ENCODE measurements at places on chromosomes 2 and 18.

DNA sequence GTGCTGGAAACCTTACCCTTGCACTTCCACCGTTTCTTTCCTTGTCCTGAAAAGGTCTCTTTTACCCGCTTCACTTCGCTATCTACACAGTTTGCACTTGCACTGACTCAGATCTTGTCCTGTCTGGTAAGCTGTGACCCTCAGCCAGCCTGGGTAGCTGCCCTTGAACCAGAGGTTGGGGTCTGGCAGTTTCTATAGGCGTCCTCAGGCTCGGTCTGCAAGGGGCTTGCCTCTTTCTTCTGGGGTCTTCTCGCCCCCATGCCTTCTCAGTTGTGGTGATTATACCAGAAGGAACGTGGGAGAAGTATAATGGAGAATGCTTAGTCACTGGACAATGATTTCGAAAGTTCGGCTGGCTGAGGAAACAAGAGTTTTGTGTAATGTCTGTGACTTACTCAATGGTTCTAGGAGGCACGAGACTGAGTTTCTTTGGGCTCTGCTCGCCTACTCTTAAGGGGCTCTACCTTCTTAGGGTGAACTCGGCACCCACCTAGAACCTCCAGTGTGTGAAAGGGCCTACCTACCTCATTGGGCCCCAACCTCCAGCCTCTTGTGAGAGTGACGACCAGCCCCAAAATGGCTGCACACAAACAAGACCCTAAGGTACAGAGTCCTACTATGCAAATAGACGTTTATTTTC lies 6.9 kb upstream of the STAT1 start:
- no peak for DNase-seq

GRCh38 chr2:46666044-46666679 lies 186.8 kb downstream of the TMEM247 start:
- DNase-seq, result no peak

DNA sequence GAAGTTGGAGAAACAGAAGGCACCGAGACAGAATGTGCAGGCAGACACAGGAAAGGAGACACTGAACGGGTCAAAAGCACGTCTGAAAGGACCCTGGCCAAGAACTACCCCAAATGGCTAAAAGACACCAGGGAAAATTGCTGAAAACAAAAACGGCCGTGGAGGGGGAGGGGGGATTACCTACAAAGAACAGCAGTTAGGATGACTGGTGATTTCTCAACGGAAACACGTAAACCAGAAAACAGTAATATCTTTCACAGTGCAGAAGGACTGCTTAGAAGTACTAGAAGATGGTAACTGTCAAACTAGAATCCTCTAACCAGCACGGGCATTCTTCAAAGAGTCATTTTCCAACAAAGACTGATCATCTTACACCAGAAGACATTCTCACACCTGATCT lies 142.6 kb downstream of the HDAC4 start:
- DNase-seq, result no peak

GRCh38 chr2:189221811-189222467 lies 42.4 kb upstream of the COL5A2 start:
- DNase-seq, result no peak

DNA sequence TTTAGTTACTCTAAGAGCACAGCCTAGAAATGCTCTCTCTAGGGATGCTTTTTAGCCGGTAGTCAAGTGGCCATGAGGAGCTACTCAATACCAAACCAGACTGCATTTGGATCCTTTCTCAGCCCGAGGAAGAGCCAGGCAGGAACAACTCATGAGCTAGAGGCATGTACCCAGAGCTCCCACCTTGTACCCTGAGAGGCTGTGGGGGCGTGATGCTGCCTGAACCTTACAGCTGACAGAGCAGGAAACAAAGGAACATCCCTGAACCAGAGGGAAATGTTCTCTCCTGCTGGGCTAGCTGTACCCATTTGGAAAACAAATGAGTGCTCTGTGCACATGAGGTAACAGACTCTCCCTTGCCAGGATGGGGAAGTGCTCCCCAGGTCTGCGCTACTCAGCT lies 131.6 kb downstream of the OSR1 start:
- no peak for DNase-seq

DNA sequence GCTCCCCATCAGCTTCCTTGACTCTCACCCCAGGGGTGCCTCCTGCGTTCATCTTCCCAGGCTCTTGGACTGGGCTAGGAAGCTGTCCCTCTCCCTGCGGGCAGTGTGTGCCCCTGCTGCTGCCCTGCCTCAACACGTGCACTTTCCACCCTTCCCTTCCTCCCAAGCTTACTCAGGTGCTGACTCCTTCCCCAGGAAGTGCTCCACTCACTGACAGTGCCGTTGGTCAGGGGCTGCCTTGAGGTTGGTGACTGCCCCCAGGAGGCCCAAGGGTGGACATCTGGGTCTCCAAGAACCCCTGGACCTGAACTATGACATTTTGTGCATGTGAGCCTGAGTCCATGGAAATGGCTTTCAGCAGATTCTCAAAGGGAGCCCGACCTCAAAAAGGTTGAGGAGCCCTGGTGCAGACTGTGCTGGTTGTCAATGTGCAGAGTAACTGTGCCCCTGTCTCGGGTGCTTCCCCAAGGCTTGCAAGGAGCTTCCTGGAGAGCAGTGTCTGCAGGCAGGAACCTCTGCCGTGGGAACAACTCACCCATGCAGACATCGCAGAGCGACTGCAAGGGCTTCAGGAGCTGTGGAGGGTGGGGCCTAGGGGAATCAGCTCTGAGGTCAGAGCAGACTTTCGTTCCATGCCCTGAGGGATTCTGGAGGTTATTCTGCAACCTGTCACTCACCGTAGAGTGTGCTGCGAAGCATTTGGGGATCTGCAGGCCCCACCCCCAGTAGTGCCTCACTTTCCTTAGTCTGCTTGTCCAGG lies 116.5 kb upstream of the MCFD2 start:
- DNase-seq, result no peak

DNA sequence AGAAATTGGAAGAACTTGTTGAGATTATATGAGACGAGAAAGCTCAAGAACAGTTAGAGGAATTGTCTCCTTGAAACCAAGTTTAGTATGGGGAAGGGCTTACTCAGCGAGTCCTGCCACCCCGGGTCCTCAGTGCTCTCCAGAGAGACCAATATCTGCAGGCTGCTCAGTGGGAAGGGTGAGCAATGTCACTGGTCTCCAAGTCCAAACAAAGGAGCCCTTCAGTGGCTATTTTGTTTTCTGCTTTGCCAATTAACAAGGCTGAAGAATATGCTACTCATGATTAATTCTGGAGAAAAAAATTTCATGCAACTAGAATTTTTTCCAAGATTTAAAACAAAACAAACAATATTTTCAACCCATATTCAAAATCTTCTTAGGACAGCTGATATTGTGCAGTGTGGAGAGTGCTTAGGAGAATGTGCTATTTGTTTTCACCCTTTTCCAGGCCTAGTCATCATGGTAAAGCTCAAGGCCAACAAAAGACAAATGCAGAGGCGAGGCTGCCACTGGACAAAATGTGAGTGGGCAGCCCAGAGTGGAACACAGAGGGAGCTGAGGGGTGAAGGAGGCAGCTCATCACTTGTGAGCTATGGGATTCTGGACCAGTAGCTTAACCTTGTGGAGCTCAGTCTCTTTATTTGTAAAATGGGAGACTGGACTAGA lies 83.8 kb upstream of the TMEM17 start:
- no peak for DNase-seq

DNA sequence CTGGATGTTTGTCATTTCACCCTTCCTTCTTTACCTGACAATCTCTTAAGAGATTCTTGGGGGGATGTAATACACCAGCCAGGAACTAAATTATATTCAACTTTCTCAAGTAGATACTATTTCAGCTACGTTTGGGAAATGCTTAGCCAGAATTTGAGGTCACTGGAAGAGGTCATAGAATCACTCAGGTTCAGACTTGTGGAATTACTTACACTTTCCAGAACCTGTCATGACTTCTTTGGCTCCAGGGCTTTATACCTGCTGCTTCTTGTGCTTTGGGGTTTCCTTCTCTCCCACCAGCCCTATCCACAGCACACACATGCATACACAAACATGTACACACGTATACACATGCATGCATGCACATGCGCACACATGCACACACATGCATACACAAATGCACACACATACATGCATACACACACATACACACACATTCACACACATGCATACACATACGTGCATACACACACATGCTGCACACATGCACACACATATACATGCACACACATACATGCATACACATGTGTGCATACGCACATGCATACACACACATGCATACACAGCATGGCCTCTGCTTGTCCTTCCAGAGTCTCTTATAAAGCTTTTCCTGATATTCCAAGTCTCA lies 23.5 kb upstream of the ANXA4 start:
- DNase-seq, result no peak

GRCh38 chr2:191316246-191316994 lies 71.2 kb downstream of the MYO1B start:
- no peak for DNase-seq

GRCh38 chr2:175624785-175625184 lies 377.3 kb downstream of the LNPK start:
- DNase-seq, result no peak

- peak; percentile 14 for DNase-seq
Measured at GRCh38 chr2:168375195-168375798, 80.8 kb upstream of the CERS6 start.

DNA sequence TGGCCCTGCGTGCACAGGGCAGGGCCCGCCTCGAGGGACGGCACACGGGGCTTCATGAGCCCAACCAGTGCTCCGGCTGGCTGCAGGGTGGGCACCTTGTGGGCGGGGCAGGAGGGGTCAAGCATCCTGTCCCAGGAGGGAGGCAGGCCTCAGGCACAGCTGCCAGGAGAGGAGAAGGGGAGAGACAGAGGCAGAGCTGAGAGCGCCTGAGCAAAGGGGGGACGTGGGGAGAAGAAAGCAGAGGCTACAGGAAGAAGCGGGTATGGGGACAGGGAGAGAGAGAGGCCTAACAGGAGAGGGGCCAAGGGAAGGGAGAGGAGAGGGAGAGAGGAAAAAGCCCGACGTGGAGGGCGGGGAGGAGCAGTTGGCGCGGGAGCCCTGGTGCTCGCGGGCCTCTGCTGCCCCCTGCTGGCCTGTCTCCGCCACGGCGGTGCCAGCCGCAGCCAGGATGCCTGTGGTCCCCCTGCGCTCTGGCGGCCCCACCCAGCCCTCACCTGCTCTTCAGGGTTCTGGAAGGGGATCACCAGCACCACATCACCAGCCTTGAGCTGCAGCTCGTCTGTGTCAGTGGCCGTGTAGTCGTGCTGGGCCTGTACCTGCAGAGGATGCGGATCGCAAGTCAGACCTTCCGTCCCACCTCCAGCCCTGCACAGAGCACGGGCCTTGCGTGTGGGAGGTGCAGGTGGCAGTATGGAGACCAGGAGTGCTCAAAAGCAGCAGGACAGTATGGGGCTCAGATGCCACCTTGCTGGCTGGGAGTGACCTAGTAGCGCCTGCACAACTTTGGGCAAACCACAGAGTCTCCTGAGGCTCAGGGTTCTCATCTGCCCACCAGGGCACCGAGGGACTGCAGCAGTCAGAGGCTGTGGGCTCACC lies 56.8 kb downstream of the BIN1 start:
- DNase-seq, result peak; percentile 60

DNA sequence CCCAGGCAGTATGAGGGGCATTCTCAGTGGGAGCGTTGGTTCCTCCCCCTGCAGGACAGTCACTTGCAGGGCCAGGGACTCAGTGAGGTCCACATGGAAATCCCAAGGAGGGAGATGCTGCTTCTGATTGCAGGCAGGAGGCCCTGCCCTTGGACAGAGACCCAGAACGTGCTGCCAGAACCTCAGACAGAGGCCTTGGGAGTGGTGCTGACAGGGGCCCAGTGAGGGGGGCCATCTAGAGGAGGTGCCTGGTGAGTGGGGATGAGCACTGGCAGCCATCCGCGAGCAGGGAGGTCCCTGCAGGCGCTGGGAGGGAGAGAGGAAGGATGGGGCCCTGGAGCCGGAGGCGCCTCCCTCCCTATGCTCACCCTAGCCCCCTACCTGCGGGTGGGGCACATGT lies 133.1 kb downstream of the DYSF start:
- no peak for DNase-seq

DNA sequence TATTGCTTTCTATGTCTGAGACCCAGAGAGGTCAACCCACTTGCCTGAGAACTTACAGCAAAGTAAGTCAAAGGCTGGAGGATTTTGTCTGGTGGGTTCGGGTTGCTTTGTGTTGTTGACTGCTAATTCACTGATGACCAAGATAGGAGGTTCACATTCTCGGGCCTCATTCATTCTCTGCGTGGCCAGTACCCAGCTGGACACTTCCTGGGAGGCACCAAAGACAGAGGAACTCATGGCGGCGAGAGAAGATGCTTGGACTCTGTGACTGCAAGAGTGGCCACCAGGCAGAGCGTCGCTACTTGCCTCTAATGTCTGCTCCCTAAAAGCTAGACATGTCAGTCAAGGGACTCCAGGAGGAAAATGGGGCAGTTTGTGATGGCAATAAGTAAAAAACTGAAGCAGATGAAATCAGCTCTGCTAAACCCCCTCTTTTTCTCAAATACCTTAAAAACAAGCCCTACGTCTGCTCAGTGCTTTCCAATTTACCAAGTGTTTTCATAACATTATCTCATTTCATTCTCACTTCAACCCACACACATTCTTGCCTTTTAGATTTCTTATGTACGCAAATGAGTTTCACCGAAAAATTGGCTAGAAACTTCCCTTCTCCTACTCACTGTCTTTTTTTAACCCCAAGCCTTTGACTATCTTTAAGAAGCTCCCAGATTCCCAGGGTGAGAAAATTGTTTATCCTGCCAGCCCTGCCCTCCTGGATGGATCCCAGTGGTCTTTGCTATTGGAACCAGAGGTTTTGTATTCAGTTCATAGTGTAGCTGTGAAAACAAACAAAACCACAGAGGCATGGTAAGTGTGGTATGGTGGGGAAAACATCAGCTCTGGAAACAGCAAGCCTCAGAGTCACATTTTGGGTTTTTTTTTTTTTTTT lies 4.9 kb upstream of the LBH start:
- DNase-seq, result no peak

DNA sequence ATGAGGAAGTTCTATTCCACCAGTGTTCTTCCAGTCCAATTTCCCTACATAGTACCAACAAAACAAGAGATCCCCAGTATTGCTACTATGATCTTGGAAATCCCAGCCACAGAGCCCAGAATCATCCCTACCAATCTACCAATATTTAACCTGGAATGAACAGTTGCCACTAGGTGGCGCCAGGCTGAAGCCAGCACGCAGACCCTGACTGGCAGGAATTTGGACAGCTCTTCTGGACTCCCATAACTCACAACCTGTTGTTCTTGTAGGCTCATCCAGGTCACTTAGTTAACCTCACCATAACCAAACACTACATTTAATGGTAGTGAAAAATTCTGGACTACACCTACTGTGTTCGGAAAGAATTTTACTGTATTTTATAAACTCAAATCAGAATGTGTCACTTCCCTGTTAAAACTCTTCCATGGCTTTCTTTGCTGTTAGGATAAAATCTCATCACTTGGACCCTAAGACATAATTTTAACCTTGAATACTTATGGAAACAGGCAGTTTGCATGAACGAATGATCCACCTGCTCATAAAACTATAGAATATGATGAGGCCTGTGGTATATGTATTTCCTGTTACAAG lies 59.8 kb upstream of the SLC38A11 start:
- peak; percentile 59 for DNase-seq

GRCh38 chr2:108243566-108243965 lies 3.8 kb downstream of the SULT1C3 start:
- DNase-seq, result no peak
